ENCODE measurements at places on chromosomes 1 and 21.

GRCh38 chr1:108208724-108209446, 8.7 kb upstream of the SLC25A24 start:
- DNase-seq, result no peak

- no peak for DNase-seq
Measured at GRCh38 chr1:82759035-82759434, 958.3 kb downstream of the ADGRL2 start.

GRCh38 chr1:109388208-109388711, 9.5 kb downstream of the SORT1 start:
- DNase-seq, result no peak

DNA sequence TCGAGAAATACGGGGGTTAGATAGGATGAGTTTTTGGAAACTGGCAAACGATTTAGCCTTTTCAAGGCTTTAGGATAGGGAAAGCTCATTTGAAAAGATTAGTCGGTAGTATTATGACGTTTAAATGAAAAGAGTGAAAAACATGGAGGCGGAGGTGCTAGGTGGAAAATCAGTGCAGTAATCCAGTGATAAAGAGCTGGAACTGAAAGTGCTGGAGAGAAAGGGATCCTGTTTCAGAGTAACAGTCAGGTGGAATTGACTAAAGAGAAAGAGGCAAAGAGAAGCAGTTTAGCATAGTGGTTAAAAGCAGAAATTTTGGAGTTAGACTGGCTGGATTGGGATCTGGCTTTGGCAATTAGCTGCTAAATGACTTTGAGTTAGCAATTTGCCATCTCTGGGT, 945 bp downstream of the WDR3 start:
- DNase-seq, result no peak

DNA sequence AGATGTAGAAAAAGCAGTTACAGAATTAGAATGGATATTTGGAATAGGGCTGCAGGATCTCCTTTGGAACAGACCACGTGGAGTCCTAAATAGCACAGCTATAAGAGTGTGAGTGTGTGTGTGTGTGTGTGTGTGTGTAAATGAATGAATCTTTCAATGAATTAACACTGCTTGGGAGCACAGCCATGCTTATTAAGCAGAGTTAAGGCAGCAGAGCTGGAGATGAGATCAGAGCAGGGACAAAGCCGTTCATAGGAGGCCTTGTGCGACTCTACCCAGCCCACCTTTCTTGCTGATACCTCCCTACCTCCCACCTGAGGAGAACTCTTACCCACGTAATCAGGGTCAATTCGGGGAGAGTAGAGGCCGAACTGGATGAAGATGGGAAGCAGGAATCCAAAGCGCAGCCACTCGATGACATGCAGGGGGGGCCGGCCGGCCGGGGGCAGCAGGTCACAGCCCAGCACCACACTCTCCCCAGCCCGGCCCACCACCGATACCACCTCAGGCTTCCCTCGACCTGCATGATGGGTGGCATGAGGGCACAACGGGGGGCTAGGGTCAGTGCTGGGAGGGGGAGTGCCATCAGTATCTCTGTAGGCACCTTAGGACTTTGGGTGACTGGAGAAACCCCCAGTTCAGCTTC, 2.7 kb downstream of the IGSF9 start:
- DNase-seq, result no peak

DNA sequence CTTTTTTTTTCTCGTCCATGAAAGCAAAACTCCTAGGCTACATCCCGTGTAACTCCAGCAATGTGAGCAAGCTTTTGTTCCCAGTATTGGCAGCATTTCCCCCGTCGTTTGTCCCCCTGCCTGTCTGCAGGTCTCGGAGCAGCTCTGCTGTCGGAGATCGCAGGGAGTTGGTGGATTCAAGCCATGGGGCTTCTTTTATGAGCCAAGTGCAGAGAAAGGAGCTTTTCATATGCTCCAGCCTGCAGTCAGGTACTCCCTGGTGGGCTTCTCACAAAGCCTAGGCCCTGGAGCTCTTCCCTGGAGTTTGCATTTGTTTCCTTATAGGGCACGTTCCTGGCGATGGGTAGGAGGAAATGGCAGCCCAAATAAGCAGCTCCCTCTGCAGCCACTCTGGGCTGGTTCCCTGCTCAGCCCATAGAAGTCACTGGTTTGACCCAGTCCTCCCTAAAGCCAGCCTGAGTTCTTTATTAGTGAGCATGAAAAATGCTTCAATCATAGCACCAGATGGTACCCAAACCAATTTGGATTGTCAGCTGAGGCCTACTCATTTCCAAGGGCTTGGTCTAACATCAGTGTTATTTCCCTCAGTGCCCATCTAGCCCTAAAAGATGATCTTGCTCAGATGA, 78.3 kb downstream of the NUF2 start:
- DNase-seq, result no peak

GRCh38 chr1:5369223-5369622, 623.0 kb downstream of the NPHP4 start:
- DNase-seq, result no peak

- no peak for DNase-seq
Measured at GRCh38 chr21:33543505-33544129, 779 bp downstream of the SON start.

DNA sequence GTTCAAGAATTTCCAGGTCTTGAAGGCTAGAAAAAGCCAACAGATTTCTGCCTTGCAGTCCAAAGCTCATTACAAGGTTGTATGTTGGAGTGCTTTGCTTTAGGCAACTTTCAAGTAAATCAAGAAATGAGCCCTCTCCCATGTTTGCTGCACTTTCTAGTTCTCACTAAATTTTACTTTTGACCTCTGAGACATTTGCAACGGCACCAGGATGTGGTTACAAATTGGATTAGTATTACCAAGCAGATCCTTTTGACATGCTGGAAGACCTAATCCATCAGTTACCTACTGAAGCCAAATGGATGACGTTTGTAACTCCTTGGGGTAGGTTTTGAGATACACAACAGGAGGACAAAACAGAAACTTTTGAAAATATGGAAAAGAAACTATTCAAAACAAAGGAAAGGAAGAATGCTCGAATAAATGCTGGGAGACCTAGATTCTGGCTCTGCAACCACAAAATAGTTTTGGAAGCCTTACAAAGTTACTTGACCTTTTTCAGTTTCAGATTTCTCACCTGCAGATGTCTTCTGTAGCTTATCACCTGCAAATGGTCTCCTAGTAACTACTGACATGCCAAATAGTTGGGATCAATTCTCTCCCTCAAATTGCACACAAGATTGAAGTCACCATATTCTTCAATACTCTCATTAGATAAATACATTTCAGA, 251.7 kb upstream of the ADGRL2 start:
- no peak for DNase-seq

GRCh38 chr1:14137411-14138134, 437.6 kb downstream of the PRDM2 start:
- DNase-seq, result no peak

DNA sequence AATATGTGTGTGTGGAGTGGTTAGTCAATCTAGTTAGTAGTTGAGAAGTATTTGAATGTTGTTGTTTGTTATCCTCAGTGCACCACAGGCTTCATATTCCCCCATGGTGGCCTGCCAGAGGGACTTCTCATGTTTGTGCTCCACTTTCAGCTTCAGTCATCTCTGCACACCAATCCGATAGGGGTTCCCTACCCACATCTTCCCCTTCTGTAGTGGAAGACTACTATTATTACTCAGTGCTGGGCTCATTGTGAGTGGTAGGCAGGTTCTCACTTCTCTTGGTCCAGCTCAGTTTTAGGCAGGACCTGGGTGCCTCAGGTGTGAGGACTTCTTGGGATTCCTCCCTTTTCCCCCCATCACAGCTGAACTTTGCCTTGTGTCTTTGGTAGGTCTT, 14.2 kb downstream of the MT1HL1 start:
- no peak for DNase-seq

DNA sequence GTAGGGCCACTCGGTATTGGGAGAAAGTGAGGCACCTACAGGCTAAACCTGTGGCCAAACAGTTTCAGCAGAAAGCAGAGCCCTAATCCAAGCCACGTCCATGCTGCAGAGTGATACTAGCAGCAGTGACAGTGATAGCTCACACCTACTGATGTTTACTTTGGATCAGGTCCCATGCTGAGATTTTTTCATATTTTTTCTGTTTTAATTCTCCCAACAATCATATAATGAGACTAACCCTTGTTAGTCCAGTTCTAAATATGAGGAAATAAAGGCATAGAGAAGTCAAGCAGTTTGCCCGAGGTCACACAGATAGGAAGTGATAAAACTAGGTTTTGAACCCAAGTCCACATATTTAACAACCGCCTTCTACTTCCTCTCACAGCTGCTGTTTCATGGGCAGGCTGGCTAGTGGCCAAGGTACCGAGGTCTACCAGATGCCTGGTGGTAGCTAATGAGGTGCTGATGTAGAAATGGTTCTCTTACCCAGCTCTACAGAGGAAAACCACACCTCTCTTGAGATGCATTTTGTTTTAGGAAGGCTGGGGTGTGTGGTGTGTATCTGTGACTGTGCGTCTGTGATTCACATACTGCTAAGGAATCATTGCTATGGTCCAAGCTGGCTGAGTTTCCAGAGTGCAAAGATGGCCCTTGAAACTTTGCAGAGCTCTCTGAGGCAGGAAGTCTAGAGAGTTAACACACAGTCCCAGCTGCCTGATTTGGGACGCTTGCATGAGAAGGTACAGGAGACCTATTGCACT, 80.3 kb upstream of the ARTN start:
- DNase-seq, result peak; percentile 73

All from fibroblast of pulmonary artery (primary cell).